Activated CD8-positive, alpha-beta T cell treated with anti-CD3 and anti-CD28 coated beads for 36 hours (primary cell): ENCODE measurements at places on chromosomes 4 and X. TPM values are rescaled to one million over a fixed set of nuclear protein-coding genes. Genes with fewer than 3 reads are reported as not detected.

DNA sequence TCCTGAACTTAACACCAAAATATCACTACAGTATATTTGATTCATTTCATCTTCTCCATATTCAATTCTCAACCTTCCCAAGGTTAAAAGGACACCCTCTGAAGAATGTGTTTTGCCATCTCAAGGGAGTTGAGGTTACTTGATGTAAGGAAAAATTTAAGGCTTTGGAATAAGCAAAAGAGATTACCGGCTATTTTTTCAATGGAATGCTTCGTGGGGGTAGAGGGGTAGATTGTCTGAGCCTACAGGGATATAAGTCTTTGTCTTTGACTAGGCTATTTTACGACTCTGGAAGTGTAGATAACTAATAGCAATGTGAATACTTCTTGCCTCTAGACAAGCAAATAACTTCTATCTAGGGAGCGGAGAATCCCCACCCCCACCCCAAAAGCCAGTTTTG, 78.2 kb downstream of the BCOR start:
- no peak overlapping the region for H3K4me3 ChIP-seq
- no peaks in the 10 kb centered on the region for H3K36me3 ChIP-seq
- no peak for DNase-seq

DNA sequence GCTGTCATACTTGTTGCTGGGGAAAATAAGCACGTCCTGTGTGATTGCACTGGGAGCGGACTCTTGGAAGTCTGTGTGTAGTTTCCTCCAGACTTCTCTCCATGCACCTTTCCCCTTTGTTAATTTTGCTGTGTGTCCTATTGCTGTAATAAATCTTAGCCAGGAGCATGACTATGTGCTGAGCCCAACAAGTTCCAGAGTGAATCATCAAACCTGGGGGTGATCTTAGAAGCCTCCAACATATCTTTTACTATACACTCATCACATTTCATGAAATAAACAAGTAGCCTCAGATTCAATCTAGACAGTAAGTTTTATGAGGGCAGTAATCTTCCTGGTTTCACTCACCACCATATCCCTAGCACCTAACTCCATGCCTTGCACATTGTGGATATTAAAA, 43.3 kb upstream of the FGF13 start:
- no peak overlapping the region for H3K4me3 ChIP-seq
- no peaks in the 10 kb centered on the region for H3K27me3 ChIP-seq
- no peaks in the 10 kb centered on the region for H3K4me1 ChIP-seq
- DNase-seq, result no peak

DNA sequence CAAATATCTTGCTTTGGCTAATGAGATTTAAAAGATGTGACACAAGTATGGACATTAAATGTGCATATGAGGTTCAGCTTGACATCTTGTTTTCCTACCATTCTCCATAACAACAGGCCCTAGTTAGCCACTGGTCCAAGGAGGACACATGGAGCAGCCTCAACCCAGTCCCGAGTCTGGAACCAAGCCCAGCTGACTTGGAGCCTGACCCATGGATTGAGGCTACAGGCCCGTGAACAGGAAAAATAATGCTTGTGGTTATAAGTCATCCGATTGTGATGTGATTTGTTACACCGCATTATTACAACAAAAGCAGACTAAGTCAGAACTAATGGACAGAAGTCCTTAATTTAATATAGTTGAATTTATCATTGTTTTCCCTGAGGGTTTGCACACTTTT, 123.2 kb upstream of the BANK1 start:
- no peaks in the 10 kb centered on the region for H3K4me1 ChIP-seq
- H3K36me3 ChIP-seq, result no peaks in the 10 kb centered on the region
- H3K27me3 ChIP-seq, result peaks cover 2% of the 10 kb centered on the region
- H3K27ac ChIP-seq, result no peak overlapping the region
- H3K4me3 ChIP-seq, result no peak overlapping the region

DNA sequence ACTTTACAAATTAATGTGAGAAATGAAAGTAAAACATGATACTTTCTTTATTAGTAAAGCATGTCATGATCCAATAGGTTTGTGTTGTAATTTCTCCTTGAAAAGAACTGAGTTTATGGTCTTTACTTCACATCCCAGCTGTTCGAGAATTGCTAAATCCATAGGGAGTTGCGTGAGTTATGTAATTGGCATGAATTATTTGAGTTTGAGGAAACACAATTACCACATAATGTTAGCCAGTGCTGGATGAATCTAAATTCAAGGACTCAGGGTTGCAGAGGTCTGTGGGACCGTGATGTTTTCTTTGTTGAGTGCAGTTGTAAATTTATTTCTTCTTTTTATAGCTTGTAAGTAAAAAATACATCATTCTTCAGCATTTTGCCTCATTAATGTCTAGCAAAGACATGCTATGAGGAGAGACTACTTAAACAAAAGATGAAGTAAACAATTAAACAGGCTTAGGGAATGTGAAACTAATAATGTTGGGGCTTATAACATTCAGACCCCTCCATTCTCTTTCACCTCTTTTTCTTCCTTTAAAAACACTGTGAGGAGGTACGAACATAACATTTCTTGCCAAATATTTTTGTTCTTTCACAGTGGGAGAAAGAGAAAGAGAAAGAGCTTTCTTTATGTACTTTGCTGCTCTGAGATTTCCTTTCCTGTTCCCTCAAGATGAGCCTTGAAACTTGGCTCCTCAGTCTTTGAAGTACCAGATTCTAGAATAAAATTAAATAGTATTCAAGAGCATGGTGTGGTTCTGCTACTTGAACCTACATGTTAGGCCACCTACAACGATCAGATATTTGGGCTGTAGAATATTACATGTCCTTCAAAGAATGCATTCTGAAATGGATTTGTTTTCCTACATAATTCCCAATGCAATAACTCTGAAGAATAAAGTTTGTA, 159.6 kb upstream of the ANK2 start:
- H3K4me3 ChIP-seq, result no peak overlapping the region
- no peaks in the 10 kb centered on the region for H3K4me1 ChIP-seq
- peaks cover 7% of the 10 kb centered on the region for H3K27me3 ChIP-seq
- no peak overlapping the region for H3K27ac ChIP-seq
- no peak for DNase-seq
- H3K36me3 ChIP-seq, result no peaks in the 10 kb centered on the region

DNA sequence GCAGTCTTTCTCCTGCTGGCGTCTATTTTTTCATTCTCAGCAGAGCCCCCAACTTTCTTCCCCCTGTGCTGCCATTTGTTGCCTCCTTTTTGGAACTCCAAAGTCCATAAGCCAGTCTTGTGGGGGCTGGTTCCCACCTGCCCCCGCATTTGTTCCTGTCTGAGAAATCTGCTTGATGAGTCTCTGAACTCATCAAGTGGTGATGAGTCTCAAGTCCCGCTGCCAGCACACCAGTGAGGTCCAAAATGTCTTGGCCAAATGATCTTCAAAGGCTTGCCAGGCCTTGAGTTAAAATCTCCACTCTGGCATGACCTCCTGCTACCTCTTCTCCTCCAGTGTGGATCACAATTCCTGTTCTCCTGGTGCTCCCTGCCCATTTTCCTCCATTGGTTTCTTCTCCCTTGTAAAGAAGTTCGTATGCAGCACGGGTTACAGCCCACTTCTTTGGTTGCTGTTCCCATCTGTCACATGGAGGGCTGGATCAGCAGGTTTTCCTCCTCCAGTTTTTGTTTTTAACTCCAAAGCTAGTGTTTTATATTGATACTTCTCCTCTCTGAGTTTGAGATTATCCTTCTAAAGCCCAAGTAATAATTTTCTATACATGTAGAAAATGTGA, 72.7 kb upstream of the LIMCH1 start:
- no peaks in the 10 kb centered on the region for H3K27me3 ChIP-seq
- no peak overlapping the region for H3K27ac ChIP-seq
- H3K4me3 ChIP-seq, result no peak overlapping the region
- H3K36me3 ChIP-seq, result no peaks in the 10 kb centered on the region
- no peaks in the 10 kb centered on the region for H3K4me1 ChIP-seq
- no peak for DNase-seq

- no peak for DNase-seq
- no peak overlapping the region for H3K4me3 ChIP-seq
- no peaks in the 10 kb centered on the region for H3K27me3 ChIP-seq
- no peaks in the 10 kb centered on the region for H3K4me1 ChIP-seq
- H3K27ac ChIP-seq, result no peak overlapping the region
- H3K36me3 ChIP-seq, result peaks cover 6% of the 10 kb centered on the region
Observed at GRCh38 chrX:154028502-154029184, 8.9 kb upstream of the IRAK1 start.

DNA sequence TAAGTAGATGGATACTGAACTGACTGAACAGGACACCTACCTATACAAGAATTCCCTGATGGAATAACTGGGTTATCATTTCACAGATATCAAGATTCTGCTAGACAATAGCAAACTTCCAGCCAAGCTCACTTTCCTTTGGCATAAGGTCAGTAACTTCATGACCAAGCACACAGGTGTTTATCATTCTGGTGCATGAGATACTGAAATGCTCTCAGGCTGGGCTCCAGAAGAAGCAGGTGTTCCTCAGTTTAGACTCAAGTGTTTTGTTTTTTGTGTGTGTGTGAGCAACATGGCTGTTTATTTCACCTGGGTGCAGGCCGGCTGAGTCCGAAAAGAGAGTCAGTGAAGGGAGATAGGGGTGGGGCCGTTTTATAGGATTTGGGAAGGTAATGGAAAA, 201.5 kb upstream of the SPOCK3 start:
- H3K36me3 ChIP-seq, result no peaks in the 10 kb centered on the region
- H3K4me3 ChIP-seq, result no peak overlapping the region
- H3K4me1 ChIP-seq, result no peaks in the 10 kb centered on the region
- DNase-seq, result no peak
- H3K27ac ChIP-seq, result no peak overlapping the region

- H3K4me1 ChIP-seq, result no peaks in the 10 kb centered on the region
- DNase-seq, result no peak
- H3K27ac ChIP-seq, result no peak overlapping the region
- H3K4me3 ChIP-seq, result no peak overlapping the region
- no peaks in the 10 kb centered on the region for H3K27me3 ChIP-seq
Observed at GRCh38 chrX:10725071-10725470, 104.7 kb upstream of the MID1 start.

GRCh38 chrX:3803305-3803704, 89.9 kb upstream of the PRKX start:
- H3K4me3 ChIP-seq, result no peak overlapping the region
- no peak overlapping the region for H3K27ac ChIP-seq
- H3K36me3 ChIP-seq, result no peaks in the 10 kb centered on the region
- peaks cover 12% of the 10 kb centered on the region for H3K27me3 ChIP-seq
- no peaks in the 10 kb centered on the region for H3K4me1 ChIP-seq

DNA sequence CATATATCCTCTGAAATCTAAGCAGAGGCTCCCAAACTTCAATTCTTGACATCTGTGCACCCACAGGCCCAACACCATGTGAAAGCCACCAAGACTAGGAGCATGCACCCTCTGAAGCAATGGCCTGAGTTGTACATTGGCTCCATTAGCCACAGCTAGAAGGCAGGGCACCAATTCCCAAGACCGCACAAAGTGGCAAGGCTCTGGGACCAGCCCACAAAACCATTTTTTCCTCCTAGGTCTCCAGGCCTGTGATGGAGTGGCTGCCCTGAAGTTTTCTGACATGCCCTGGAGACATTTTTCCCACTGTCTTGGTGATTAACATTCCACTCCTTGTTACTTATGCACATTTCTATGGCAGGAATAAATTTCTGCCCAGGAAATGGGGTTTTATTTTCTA, 232.2 kb upstream of the GRID2 start:
- no peaks in the 10 kb centered on the region for H3K36me3 ChIP-seq
- no peaks in the 10 kb centered on the region for H3K27me3 ChIP-seq
- H3K4me1 ChIP-seq, result no peaks in the 10 kb centered on the region

DNA sequence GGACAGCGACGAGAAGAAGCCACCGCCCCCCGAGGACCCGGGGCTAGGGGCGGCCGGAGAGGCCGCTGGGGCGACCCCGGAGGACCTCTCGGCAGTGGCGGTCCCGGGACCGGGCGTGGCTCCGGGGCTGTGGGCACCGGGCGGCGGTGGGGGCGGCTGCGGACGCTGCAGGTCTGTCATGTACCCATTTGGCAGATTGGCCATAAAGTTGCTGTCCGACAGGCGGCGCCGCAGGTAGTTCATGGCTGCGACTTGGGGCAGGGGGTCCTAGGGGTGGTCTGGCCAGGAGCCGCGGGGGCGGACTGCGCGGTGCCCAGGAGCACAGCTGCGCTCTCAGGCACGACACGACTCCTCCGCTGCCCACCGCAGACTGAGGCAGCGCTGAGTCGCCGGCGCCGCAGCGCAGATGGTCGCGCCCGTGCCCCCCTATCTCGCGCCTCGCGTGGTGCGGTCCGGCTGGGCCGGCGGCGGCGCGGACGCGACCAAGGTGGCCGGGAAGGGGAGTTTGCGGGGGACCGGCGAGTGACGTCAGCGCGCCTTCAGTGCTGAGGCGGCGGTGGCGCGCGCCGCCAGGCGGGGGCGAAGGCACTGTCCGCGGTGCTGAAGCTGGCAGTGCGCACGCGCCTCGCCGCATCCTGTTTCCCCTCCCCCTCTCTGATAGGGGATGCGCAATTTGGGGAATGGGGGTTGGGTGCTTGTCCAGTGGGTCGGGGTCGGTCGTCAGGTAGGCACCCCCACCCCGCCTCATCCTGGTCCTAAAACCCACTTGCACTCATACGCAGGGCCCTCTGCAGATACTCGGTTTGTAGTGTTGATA, at the start of gene SYN1:
SYN1 (minus strand) TSS at position 372 of the 817 bp plus-strand sequence; CDS start at position 243, 129 bp downstream.
- peak; percentile 82 for DNase-seq
- H3K27me3 ChIP-seq, result peaks cover 7% of the 10 kb centered on the region
- H3K27ac ChIP-seq, result no peak within 1 kb of the TSS
- H3K4me3 ChIP-seq, result peak within 1 kb of the TSS; percentile 54
- H3K4me1 ChIP-seq, result peaks cover 14% of the 10 kb centered on the region

DNA sequence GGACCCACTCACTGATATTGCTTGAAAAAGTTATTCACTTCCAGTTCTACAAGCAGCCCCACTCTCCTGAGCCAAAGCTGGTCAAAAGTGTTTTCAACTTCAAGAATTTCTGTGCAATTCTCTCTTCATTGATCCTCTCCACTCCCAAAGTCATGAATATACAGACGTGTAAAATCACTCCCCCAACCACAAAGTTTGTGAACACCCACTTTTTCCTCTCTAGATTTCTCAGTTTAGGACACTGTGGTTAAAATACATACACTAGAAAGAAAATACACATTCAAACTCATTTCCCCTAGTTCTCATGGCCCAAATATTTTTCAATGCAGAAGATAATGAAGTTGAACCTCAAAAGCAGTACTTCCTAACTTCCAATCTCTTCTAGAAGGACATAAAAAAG, 116.3 kb downstream of the MSN start:
- peaks cover 15% of the 10 kb centered on the region for H3K4me1 ChIP-seq
- no peak overlapping the region for H3K4me3 ChIP-seq
- no peaks in the 10 kb centered on the region for H3K36me3 ChIP-seq
- DNase-seq, result no peak
- H3K27me3 ChIP-seq, result no peaks in the 10 kb centered on the region
- H3K27ac ChIP-seq, result no peak overlapping the region

Gene CXCL8
- 0.18 TPM for total RNA-seq

Gene GAGE12H
- total RNA-seq, result not detected

Gene DUX4
- total RNA-seq, result not detected

Gene BCORL1
- total RNA-seq, result 7.1 TPM

Gene NSG1
- total RNA-seq, result 6.6 TPM

Gene RASL11B
- total RNA-seq, result 0.34 TPM

Gene NAP1L2
- total RNA-seq, result 1.4 TPM

Gene GPM6B
- total RNA-seq, result not detected
